ENCODE measurements at places on chromosomes 16 and 17.

- DNase-seq, result peak; percentile 22
Measured at GRCh38 chr17:8964801-8965393, 610 bp downstream of the PIK3R5 start.

- DNase-seq, result no peak
Measured at GRCh38 chr16:55832773-55833691, at the start of gene CES1. Gene CES1 (minus strand): TSS chr16:55833096. CDS start chr16:55833055, 41 bp downstream.

DNA sequence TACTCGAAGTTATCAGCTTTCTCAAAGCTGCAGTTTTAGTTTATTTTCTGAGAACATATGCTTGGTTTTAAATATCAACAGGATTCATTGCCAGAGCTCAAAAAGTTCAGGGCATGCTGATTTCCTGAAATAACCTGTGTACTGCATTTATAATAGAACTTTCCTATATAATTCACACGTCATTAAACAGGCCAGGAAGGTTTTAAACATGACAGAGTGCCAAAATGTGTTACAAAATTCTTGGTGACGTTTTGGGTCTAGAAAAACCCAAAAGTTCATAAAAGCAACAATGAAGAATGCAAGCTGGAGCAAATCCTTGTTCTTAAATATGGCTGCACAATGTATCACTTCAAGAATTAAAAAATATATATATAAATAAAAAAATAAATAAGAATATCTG, 1139.1 kb downstream of the CDH11 start:
- DNase-seq, result no peak

GRCh38 chr17:34527136-34527907, 52.1 kb upstream of the TMEM132E start:
- DNase-seq, result no peak

- DNase-seq, result peak; percentile 7
Measured at GRCh38 chr16:85402910-85403692, 210.0 kb upstream of the GSE1 start.

GRCh38 chr16:79519448-79519847, 81.1 kb downstream of the MAF start:
- DNase-seq, result no peak

DNA sequence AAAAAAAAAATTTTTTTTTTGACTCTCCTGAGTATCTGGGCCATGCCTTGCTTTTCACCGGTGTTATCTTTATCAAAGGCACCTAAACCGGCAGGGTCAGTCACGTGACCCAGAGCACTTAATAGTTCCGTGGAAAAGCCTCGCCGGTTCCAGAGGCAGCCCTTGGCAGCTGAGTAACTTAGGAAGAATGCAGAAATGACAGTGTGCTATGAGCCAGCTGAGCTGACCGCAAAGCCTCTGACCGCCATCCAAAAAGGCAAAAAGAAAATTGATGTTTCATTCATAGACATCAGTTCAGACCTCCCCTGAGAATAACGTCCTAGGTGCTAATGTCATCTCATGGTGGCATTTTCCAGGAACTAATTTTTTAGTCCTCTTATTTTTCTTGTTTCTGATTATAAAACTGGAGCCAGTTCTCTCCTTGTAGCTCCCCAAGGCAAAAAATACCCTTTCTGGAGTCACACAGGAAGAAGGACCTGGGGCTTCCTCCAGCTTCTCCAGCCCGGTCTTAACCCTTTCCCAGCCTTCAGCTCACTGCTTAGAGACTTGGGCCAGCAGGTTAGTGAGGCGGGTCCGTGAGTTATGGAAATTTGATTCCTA, 122.6 kb downstream of the SOCS1 start:
- DNase-seq, result no peak

GRCh38 chr16:52837251-52837650, 215.4 kb downstream of the CHD9NB start:
- no peak for DNase-seq

DNA sequence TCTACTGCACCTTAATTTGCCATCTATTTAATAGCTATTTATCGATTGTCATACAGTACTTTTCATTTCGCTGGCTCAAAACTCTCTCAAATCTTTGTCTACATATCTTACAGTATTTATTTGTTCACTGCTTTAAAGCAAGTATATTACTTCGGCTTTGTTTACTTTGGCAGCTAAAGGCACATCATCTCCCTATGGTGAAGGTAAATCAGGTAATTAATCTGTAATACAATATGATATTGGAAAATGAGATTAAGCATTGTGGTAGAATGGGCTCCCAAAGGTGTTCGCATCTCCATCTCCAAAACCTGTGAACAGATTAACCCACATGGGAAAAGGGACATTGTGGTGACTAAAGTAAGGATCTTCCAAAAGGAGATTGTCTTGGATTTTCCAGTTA, 6.5 kb downstream of the TMEM170A start:
- DNase-seq, result no peak

GRCh38 chr16:66952430-66953110, 8.5 kb upstream of the CES3 start:
- DNase-seq, result no peak

GRCh38 chr17:33583518-33584417, 290.7 kb upstream of the ASIC2 start:
- DNase-seq, result no peak

GRCh38 chr17:56939869-56940484, 20.9 kb downstream of the COIL start:
- DNase-seq, result no peak

DNA sequence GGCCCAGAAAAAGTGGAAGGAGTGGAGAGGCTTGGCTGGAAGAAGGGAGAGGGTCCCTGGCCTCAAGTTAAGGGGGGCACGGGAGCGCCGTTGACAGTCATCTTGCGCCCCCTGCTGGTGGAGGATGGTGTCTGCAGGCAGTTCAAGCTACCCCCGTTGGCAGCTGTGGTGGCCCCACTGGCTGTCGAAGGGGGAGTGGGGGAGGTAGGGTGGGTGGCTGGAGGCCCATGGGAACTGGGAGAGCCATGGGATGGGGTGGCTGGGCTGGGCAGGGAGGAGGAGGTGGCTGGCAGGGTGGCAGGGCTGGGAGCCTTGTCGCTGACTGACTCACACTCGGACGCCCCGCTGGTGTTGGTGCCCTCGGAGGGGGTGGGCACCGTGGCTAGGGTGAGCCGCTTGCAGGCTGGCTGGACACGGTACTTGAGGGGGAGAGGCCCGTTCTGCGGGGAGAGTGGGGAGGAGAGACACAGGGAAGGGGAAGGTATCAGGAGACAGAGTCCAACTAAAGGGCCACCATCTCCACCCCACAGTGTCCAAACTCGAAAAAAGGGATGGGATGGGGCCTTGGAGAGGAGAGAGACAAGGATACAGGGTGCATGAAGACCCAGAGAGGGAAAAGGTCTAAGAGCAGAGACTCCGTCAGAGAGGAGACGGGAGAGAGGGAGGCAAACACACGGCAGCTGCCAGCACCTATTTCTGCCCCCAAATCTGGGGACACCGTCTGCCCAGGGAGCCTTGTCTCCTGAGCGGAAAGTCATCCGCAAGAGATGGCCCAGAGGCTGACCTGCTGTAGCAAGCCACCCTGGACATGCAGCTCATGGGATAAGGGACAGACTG, 5.2 kb downstream of the CISD3 start:
- peak; percentile 82 for DNase-seq

DNA sequence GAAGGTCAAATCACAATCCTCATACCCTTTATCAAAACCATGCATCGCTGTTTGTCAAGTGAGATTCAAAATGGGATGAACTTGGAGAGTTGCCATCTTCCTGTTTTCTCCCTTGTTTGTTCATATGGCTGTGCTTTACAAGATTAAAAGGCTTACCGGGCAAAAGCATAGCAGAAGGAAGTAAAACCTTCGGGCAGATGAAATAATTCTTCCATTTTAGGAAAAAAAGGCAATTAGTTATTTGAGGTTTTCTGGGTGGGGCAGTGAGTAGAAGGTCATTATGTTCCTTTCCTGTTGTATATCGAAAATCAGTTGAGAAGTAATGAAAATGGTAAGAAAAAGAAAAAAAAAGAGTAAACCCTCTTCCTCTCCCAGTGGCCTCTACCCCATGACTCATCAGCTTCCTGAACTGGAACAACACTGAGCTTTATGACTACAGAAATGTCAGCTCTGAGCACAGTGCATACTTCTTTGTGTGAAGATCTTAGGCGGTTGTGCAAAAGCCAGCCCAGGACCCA, 369.2 kb downstream of the CDH13 start:
- no peak for DNase-seq

- DNase-seq, result no peak
Measured at GRCh38 chr16:4109250-4109736, 6.9 kb downstream of the ADCY9 start.

GRCh38 chr17:38704606-38705522, at the start of gene MLLT6:
Gene MLLT6 (plus strand): TSS chr17:38705273. CDS start chr17:38705633, 360 bp downstream.
- DNase-seq, result peak; percentile 80

GRCh38 chr16:55233464-55233863, 90.5 kb upstream of the IRX6 start:
- DNase-seq, result no peak

DNA sequence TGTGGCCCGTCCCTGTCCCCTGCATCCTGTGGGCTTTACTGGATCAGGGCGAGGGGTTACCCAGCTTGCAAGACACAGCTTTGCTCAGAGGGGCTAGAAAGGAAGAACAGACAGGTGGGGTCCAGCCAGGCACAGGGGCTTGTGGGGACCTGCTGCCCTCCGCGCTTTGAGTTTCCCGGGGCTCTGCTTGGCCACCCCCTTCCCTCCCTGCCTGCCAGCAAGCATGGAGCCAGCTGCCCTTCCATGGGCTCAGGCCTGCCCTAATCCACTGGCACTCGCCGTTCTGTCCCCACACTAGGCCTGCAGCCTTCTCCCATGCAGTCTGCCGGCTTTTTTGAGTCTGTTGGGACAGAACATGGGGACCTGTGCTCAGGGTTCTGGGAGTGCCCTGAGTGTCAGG, 3.4 kb downstream of the SNN start:
- DNase-seq, result no peak

- no peak for DNase-seq
Measured at GRCh38 chr16:75682308-75682707, 5.5 kb upstream of the CPHXL2 start.

GRCh38 chr16:5175266-5175665, 77.7 kb upstream of the EEF2KMT start:
- no peak for DNase-seq

DNA sequence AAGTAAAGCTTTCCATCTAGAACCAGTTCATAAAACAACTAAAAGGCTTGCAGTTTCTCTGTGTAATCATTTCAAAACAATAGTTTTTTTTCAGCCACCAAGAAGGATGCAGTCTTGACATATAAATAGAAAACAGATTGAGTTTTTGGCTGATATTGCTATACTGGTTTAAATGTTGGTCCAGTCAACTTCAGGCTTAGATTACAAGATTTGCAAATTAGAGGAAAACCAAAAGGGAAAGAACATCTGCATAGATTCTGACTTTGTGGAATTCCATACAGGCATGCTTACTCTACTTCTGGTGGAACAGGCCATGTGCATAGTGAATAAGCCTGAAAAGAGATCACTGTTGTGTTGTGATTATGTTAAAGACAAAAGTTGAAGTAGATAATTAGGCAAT, 150.3 kb downstream of the BCAS3 start:
- DNase-seq, result no peak

- no peak for DNase-seq
Measured at GRCh38 chr16:77951788-77952187, 70.6 kb upstream of the CLEC3A start.

GRCh38 chr17:4584101-4584916, at the start of gene SMTNL2:
Gene SMTNL2 (plus strand): TSS chr17:4584529. CDS start chr17:4584606, 77 bp downstream.
- DNase-seq, result no peak

DNA sequence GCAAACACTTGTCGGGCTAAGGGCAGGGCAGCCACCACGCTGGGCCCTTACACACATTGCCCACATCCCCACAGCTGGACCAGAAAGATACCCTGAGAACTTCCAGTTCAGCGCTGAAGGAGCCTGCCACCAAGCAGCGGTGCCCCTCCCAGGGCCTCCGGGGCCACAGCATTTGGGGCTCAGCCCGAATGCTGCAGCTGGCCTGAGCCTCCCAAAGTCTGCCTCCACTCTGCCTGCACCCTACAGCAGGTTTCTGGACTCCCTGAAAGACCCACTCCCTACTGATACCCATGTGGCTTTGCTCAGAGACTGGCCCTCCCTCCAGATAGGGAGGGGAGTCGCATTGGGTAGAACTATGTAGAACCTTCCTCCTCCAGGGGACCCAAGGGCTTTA, 1.5 kb downstream of the MCRIP1 start:
- DNase-seq, result no peak
